ENCODE measurements at places on chromosomes 1 and 21.

GRCh38 chr1:224333309-224333926, 3.4 kb upstream of the NVL start:
- DNase-seq = no peak

GRCh38 chr1:213387380-213388015, 336.5 kb downstream of the RPS6KC1 start:
- no peak for DNase-seq

DNA sequence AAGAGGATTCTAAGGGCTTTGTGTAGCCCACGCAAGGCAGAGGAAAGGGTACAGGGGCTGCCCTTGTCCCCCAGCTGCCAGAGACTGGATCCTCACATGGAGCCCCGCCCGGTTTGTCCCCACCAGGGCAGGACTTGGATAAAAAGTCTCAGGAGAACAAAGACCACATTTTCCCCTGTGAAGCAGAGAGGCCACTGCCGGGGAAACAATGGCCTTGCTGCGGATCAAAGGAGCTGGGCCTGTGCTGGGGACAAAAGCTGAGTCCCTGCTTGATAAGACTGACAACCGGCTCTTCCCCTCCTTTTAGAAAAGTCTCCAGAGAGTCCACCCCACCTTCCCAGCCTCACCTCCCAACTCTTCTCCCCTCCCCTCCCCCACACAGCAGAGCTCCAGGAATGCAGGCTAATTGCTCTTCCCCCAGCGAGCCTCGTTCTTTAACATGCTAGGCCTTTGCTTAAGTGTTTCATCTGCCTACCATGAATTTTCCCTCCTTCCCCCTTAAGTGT, 142.4 kb downstream of the PLPP3 start:
- DNase-seq = no peak

DNA sequence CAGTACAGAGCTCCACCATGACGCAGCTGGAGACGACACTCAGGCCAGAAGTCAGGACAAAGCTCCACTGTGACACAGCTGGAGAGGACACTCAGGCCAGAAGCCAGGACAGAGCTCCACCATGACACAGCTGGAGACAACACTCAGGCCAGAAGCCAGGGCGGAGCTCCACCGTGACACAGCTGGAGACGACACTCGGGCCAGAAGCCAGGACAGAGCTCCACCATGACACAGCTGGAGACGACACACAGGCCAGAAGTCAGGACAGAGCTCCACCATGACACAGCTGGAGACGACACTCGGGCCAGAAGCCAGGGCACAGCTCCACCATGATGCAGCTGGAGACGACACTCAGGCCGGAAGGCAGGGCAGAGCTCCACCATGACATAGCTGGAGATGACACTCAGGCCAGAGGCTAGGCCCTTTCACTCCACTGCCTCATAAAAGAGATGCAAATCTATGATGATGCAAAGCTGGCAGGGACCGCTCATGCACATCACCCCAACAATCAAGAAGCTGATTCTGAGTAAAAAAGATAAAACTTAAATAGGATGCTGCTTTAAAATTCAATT, 13.6 kb upstream of the OR2B11 start:
- no peak for DNase-seq

GRCh38 chr1:2277741-2278488, 49.8 kb downstream of the SKI start:
- DNase-seq = no peak

DNA sequence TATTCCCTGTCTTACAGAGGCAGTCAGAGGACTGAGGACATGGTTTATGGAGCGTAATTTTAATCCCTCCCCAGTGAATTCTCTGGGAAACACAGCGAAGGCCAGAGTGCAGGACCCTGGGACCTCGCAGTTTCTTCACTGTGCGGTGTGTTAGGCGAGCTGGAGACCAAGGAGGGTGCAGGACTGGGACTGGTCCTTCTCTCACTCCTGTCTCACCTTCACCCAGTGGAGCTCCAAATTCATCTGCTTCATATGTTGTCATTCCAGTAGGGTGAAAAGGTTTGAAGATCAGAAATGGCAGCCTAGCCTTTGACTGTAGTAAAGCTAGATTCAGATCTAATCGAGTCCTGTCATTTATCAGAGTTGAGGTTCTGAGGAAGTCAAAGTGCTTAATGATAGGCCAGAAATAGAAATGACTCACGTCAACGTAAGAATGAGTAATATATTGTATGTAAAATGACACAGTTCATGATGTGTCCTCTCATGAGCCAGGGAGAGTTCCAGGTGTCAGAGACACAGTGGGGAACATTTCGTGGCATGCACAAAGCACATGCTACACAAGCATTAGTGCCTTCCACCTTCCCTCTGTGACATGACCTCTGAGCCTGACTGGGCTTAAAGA, 647.5 kb downstream of the SMYD3 start:
- no peak for DNase-seq

DNA sequence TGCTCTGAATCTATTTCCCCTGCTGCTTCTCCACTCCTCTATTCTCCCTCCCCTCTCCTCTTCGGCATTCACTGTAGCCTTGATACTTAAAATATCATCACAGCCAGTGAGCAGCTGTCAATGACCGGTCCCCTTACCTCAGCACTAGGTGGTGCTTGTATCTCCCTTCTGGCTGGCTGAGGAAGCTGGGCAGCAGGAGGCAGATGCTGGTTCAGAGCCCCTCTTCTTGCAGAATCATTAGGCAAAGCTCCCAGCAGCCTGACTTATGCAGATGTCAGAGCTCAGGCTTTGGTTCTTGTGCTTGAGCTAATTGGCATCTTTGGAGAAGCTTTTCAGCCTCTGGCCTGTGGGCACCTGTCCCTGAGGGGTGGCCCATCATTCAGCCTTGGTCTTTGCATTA, 31.9 kb upstream of the KCNA2 start:
- DNase-seq = no peak

GRCh38 chr1:223077247-223077833, 65.7 kb downstream of the TLR5 start:
- no peak for DNase-seq

- DNase-seq = no peak
Measured at GRCh38 chr1:9594471-9595155, 5.9 kb downstream of the TMEM201 start.

GRCh38 chr21:31161157-31161556, 122.9 kb upstream of the KRTAP19-8 start:
- DNase-seq = no peak

GRCh38 chr1:195876792-195877191, 731.4 kb downstream of the KCNT2 start:
- no peak for DNase-seq

DNA sequence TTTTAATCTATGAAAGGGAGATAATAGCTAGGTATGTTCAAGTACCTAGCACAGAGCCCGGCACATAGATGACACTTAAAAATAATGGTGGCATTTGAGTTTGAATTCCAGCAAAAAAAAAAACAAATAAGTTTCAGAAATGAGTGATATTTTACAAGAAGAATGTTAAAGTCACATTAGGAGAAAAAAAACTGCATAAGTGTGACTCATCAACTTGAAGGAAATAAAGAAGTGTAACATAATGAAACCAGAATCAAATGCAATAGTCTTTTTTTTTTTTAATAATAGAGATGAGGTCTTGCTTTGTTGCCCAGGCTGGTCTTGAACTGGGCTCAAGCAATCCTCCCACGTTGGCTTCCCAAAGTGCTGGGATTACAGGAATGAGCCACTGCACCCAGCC, 17.1 kb downstream of the DNASE2B start:
- no peak for DNase-seq

DNA sequence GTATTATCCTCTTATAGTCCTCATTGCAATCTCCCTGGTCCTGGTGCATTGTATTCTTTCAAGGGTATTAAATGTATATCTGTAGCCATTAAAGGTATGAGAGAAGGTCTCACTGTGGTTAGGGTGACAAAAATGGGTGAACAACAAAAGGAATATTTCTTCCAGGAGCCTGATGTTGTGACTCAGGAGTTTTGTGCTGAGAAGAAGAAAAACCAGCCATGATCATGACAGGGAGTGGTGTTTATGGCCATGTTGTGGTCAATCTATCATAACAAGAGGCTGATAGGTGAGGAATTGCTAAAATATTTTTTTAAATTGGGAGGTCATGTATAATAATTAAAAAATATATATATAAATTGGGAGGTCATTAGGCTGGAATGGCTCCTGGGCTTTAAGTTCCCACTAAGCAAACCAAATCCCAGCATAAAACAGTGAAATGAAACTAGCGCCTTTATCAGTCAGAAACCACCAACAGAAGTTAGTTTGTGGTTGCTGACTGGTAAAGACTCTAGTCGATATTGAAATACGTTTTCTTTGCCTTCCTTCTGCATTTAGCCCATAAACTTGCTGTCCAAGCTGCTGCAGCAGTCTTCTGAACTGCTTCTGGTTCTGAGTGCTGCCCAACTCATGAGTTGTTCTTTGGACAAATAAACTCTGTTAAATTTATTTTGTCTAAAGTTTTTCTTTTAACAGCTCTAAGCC, 60.3 kb downstream of the TBX19 start:
- no peak for DNase-seq

GRCh38 chr21:33419538-33420123, 16.4 kb downstream of the IFNGR2 start:
- DNase-seq = no peak

DNA sequence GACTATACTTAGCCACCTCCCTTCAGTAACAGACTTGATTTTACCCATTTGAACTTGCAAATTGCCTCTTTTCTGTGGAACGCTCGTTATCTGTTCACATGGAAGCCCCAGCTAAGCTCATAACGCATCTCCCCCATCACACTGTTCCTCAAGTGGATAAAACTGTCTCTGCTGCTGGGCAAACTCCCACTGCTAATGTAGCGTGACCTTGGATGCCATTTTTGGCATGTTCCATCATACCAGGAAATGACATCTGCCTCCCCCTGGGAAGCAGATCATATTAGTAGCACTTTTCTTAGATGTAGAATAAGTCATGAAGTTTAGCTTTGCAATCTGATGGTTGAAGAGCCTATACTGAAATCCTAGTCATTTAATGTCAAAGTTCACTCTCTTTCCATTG, 528.7 kb upstream of the PLXNA2 start:
- DNase-seq = no peak

DNA sequence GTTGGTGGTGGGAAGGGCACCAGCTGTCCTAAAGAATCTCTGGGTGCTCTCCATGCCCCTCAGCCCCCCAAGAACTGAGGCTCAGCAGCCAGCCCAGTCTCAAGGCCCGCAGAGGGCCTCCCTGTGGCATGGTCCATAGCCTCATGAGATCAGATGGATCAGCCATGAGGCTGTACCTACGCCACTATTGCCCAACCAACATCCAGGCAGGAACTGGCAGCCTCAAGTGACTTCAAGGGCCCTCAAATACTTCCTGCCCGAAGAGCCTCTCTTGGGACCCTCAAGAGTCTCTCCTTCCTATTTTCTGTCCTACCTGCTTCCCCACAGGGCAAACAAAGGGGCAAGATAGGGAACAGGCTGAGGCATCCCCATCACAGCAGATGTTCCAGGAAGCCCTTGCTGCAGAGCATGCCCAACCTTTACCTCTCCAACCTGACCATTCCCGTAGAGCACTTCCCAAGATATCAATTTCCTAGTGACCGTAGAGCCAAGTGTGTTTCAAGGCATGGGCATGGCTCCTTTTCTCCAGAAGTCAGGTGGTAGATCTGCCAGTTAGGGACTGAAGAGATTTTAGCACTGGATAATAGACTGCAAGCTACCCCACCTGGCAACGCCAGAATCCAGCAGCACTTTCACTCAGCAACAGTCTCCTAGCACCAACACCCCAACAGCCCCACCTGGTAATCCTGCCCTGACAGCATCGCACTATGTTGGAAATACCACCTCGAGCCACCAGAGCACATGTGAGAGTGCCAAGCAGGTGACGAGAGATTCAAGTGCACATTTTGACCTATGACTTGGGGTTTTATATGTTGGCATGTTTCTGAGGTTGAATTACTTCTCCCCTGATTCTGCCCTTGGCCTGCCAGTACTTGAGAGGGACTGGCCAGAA, 13.7 kb upstream of the MFSD2A start:
- DNase-seq = no peak

DNA sequence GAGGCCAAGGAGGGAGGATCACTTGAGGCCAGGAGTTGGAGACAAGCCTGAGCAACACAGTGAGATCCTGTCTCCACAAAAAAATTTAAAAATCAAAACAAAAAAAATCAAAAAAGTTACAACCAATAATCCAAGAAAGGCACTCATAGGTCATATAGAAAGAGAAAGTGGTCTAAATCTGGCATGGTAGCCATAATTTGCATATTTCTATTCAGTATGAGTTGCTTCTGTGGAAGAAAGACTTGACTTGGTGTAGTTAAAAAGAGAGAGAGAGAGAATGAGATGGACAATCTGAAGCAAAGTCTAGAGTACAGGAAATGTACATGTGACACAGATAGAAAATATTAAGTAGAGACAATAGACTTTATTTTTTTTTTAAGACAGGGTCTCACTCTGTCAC, 22.5 kb downstream of the JMJD4 start:
- no peak for DNase-seq

GRCh38 chr1:183604038-183604808, 14.0 kb upstream of the NCF2 start:
- DNase-seq = no peak

DNA sequence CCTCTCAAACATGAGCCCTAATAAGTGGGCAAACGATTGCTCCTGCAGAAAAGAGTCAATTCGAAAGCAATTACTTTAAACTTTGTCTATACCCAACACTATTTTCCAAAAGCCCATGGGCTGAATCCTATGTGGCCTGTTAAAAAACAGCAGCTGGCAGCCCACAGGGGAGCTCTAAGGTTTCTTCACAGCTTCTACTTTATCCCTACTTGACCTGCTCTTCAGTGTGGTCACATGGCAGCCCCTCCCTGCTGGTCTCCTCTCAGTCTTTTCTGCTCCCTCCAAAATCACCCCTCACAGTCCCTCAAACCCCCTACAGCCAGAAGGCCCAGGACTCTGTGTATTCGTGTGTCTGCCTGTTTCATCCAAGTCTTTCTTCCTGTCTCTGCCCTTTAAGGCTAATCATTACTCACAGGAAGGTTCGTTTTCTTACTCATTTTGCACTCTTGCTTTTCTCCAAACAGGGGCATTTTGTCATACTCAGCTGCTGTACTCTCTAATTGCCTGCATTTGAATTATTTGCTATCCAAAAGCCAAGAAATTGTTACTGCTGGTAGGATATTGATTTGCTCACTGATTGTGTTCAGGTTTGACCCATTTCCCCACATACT, 62.4 kb upstream of the FAM3B start:
- DNase-seq = no peak

DNA sequence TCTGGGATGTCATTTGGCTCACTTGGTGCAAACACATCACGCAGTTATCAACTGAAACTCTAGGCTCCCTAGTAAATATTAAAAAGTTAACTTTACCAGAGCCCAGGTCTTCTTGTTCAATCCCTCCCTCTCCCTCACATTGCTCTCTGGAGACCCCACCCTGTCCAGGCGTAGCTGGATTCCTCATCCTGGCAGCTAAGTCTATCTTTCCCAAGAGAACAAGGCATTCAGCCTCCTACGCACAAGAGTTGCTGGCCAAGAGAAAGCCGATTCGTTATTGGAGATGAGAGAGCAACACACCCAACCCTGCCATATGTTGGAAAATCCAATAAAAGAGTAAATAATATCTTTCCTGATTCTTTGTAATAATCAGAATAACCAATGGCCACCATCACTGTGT, 117.9 kb downstream of the SLC30A10 start:
- DNase-seq = no peak

- DNase-seq = no peak
Measured at GRCh38 chr1:230299191-230300006, 126.7 kb downstream of the PGBD5 start.

GRCh38 chr1:231817801-231818200, 191.2 kb downstream of the DISC1 start:
- no peak for DNase-seq

Data from stimulated activated naive CD4-positive, alpha-beta T cell treated with Interleukin-2 at 50 U/mL for 16 hours (primary cell).